ENCODE measurements at places on chromosomes 2 and 18.

DNA sequence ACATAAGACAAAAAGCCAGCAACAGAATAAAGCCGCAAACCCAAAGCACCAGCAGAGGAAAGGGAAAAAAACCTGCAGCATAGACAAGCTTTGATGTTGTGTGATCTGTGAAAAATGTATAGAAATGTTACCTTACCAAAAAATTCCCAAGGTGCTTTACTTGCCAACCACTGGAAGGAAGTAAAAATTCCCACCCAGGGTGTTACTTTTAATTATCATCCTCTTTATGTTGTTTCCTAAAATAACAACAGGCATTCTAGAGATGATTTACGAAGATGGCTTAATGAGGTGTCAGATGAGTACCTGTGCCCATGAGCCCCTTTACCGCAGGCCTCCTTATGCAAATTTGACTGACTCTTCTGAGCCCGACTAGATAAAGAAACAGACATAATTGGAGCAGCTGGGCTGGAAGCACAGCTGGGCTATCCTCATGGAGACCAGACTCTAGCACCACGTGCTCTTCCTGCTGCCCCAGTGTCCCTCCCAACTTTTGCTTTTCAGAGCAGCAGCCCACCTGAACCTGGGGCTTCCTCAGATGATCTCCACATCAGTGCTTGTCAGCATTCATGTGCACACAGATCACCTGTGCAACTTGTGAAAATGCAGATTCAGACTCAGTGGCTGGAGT is 41.5 kb downstream of the SRSF7 start:
- DNase-seq, result peak; percentile 86

DNA sequence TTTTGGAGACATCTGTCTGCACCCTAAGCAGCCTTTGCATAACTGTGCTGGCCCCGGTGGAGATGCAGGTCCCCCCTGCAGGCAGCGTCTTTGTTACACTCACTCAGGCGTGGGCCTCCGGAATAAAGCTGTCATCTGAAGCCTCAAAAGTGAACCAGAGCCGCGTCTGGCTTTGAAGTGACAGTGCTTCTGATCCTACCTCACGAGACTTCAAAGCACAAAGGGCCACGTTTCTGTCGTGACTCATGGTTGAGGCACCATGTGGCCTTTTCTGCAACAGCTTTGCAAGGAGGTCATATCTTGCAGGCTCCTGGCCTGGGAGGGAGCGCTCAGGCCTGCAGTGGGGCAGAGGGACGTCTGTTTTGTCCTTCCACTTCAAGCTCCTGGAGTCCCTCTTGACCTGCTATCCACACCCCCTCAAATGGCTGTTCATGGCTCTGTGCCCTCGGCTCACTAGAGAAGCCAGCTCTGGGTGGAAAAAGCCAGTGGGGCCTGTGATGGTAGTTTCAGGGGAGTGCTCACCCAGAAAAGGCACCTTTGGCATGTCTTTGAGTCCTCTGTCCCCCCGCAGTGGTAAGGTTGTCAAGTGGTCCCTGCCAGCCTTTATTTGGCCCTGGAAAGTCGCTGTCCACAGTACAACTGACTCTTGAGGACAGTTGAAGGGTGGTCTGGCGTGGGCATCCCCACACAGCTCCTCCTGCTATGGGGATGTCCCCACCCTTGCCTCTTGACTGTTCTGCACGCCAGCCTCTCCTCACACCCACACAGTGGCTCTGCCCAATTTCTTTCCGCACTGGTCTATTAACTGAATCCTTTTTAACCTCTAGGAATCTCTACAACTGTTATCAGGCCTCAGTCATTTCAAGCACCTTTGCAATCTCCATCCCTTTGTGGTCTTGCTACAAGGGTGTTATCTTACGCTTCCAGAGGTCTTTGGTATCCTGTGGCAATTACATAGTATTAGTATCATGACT is 19.3 kb downstream of the GPR55 start:
- peak; percentile 57 for DNase-seq

GRCh38 chr2:202494300-202495229 is 118.4 kb downstream of the BMPR2 start:
- no peak for DNase-seq

GRCh38 chr18:8812631-8813030 is 107.3 kb downstream of the MTCL1 start:
- no peak for DNase-seq

- DNase-seq, result no peak
Observed at GRCh38 chr2:184879671-184880070, 281.3 kb downstream of the ZNF804A start.
